ENCODE measurements at places on chromosomes 11 and 22. TPM values are rescaled to one million over a fixed set of nuclear protein-coding genes. Genes with fewer than 3 reads are reported as not detected.

The OR8D1 gene
- total RNA-seq: not detected

DNA sequence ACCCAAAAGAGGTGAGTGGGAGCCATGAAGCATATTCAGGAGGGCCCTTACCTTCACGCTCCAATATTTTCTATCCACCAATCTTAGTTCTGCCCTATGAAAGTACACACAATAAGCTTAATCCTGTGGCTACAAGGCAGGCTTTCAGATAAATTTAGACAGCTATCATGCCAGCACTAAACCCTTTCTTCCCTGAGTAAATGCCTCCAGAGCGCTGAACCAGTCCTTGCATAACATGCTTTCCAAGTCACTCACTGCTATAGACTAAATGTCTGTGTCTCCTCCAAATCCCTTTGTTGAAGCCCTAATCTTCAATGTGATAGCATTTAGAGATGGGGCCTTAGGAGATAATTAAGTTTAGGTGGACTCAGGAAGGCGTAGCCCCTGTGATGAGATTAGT lies 50.3 kb upstream of the FIBIN start:
- DNase-seq: no peak

GRCh38 chr11:44611687-44612434 lies 46.4 kb downstream of the CD82 start:
- no peak for DNase-seq

The HORMAD2 gene
- not detected for total RNA-seq

GRCh38 chr11:113615773-113616172 lies 90.3 kb downstream of the TMPRSS5 start:
- DNase-seq: no peak

DNA sequence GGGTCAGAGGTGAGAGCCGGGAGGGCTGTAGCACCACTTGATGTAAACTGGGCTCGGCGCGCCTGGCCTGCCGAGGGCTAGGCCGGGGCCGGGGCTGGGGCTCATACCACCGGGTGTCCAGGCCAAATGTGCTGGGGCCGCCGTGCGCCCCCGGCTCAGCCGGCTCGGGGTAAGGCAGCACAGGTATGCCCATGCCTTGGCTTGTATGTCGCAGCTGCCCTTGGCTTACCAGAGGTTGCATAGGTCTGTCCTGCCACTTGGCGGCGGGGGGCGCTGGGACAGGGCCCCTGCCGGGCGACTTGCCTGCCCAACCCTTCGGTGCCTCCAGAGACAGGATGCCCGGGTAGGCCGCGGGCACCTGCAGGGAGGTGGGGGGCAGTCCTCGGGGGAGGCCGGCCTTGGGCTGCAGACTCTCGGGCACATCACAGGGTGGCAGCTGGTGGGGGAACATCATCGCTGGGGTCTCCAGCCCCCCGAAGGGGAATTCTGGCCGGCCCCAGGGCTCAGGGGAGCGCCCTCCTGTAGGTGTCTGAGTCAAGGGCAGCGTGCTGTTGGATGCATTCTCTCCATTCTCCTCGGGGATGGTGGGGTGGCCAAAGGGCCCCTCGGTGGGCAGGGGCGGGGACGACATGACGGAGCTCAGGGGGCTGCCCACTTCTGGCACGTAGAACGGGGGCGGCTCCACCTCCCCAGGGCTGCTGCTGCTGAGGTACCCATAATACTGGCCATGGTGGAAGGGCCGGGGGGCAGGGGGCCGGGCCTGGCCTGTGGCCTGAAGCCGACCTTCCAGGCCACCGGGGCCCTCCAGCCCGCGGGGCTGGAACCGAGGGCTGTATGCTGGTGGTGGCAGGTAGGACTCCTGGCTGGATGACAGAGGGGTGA lies 36.4 kb downstream of the IGSF9B start:
- no peak for DNase-seq

GRCh38 chr11:111871693-111872161 lies 346 bp upstream of the ALG9 start:
- no peak for DNase-seq

DNA sequence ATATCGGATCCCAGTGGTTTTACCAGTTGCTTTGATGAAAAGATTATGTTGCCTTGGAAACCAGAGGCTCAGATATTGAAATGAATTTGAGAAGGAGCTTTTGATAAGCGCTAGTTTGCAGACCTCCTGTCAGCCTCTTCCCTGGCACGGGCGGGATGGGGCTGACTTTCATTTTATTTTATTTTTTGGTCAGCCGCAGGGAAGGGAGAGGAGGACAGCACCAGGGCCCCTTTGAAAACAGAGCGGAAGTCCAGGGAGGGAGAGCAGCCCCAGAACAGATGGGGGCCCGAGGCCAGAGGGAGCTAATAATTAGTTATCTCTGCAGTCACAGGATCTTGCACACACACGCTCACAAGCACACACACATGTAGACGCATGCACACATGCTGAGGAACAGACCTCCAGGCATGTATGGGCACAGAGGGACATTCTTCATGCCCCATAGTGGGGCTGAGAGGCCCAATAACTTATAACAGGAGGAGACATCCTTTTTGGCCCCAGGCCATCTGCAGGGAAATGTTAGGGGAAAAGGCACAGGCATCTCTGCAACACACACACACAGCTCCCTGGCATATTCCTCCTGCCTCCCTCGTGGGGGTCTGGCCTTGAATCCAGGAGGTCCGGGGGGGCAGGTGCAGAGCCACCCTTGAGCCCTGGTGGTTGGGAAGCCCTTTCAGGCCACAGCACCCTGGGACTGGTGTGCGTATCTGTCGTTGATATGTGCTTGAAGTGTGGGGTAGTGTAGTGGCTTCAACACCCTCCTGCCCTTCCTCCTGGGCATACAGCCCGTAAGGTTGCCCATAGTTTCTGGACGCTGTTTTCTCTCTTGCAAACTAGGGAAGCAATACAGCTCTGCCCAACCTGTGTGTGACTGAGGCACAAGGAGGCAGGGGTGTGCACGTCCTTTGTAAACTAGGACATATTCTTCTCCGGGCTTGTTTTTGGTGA lies 117.3 kb downstream of the CEP164 start:
- no peak for DNase-seq

DNA sequence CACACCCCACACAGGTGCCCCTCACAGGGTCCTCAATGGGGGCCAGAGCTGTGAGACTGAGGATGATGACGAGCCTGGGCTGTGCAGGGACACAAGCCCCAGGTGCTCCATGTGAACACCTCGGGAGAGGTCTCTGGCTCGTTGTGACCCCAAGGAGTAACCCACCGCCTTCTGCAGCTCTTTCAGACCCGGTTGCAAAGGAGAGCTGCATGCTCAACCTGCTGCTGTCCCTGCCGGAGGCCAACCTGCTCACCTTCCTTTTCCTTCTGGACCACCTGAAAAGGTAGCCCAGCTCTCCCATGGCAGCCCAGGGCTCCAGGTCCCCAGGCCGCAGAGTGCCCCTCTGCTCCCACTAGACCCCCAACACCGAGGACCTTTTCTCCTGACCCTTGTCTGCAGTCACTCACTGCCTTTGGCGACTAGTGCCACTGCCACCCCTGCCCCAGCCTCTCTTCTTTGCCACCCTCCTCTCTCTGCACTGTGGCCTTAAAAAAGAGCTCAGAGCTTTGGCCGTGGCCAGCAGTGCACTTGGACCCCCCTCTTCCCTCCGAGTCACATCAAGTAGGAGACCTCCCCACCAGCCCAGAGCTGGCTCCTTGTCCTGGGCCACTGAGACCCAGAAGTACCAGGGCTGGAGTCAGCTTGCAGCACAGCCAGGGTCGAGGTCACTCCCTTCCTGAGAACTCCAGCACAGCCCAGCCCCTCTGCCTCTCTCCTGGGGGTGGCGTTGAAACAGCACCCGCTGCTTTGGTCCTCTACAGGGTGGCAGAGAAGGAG lies 133.7 kb downstream of the BCR start:
- no peak for DNase-seq

The NAALADL1 gene
- total RNA-seq: 3.8 TPM

The PLEKHA7 gene
- total RNA-seq: 2.2 TPM

The TIRAP gene
- total RNA-seq: 5.6 TPM

The OR51B4 gene
- total RNA-seq: not detected

GRCh38 chr11:68337399-68337835 lies 25.0 kb downstream of the LRP5 start:
- DNase-seq: no peak

The CABP4 gene
- total RNA-seq: 0.55 TPM

GRCh38 chr11:128857341-128857740 lies 9.8 kb downstream of the KCNJ1 start:
- DNase-seq: no peak

The PRRG4 gene
- total RNA-seq: 0.98 TPM

DNA sequence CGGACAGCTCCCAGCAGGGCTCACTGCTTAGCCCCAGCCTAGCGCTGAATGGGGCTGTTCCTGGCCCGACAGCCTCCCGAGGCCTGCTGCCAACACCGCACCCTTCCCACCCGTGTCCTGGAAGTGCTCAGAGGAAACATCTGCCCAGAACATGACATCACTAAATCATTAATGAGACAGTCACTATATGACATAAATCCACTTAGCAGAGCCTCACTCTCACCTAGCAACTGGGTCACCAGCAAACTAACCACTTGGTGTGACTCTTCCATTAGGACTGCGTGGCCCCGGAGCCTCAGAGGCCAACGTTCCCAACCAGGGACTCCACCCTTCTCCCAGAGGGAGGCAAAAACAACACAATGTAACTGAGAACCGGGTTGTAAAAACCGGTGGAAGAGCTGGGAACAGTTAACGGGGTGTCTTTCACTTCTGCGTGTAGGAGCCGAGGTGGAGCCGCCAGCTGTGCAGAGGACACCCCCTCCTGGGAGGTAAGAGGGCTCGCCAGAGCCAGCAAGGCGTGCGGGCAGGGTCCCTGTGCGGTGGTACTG lies 21.4 kb upstream of the PACSIN2 start:
- DNase-seq: peak; percentile 28

- DNase-seq: no peak
Observed at GRCh38 chr11:34337016-34337415, 20.8 kb downstream of the ABTB2 start.

Measured in gastrocnemius medialis (tissue), 4 donors.